Glutamatergic neuron (in vitro differentiated cells): ENCODE measurements at places on chromosomes 2 and 18. TPM values are rescaled to one million over a fixed set of nuclear protein-coding genes. Genes with fewer than 3 reads are reported as not detected.
A peak's percentile ranks its signal among the peaks of the same experiment; 100 is the strongest.

ZNF521 gene
- total RNA-seq = 58.7 TPM

EHD3 gene
- 11.5 TPM for total RNA-seq

ANKRD53 gene
- 11.7 TPM for total RNA-seq

TDRD15 gene
- total RNA-seq = not detected

CYBRD1 gene
- total RNA-seq = 0.54 TPM

DNA sequence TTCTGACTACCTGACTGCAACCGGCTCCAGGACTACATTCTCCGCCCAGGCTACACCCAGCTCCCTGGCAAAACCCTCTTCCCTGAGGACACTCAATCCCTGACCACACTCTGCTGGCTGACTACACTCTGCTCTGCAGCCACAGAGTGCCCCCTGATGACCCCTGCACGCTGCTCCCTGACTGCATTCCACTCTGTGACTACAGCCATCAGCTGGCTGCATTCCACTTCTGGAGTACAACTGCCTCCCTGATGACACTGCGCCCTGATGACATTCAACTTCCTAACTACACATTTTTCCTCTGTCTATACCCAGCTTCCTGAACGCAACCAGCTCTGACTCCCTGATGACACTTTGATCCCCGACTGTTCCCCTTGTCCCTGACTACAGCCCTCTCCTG is 71.3 kb upstream of the NRXN1 start:
- H3K4me1 ChIP-seq = peaks cover 10% of the 10 kb centered on the region
- no peaks in the 10 kb centered on the region for H3K36me3 ChIP-seq

- peaks cover under 1% of the 10 kb centered on the region for H3K4me1 ChIP-seq
- H3K27ac ChIP-seq = no peak overlapping the region
- H3K36me3 ChIP-seq = peaks cover under 1% of the 10 kb centered on the region
- no peaks in the 10 kb centered on the region for H3K27me3 ChIP-seq
Measured at GRCh38 chr2:134440336-134440909, 186.6 kb downstream of the MGAT5 start.

GRCh38 chr2:204871231-204871953 is 326.1 kb downstream of the PARD3B start:
- no peaks in the 10 kb centered on the region for H3K27me3 ChIP-seq
- no peaks in the 10 kb centered on the region for H3K4me1 ChIP-seq
- H3K27ac ChIP-seq = no peak overlapping the region
- H3K4me3 ChIP-seq = no peak overlapping the region

DNA sequence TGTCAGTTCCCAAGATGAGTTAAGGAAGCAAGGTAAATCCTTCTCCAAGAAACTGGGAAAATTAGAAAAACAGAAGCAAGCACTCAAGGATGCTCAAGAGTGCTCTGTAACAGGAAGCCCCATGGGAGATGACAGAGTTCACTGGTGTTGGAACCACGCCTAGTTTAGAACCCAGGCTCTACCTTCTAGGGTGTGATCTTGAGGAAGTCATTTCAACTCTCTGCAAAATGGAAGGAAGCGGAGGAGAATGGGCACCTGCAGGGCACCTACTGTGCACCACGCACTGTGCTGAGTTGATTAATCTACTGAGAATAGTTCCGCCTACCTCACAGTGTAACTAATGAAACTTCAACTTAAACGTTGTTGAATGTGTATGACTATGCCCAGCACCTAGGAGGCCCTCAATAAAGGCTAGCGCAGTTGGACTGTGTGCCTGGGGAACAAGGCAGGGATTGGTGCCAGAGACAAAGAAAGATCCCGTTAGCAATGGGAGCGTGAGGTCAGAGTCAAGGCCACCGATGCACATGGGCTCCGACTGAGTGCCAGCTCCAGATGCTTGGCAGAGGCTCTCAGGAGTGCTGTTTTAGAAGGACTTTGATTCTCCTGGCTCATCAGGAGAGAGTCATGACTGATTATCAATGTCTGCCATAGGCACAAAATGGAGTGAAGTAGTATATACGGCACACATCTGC is 93.7 kb downstream of the MAPK4 start:
- H3K4me3 ChIP-seq = no peak overlapping the region
- no peaks in the 10 kb centered on the region for H3K36me3 ChIP-seq
- no peak for DNase-seq
- peaks cover 6% of the 10 kb centered on the region for H3K27me3 ChIP-seq
- no peak overlapping the region for H3K27ac ChIP-seq

GRCh38 chr2:69278366-69278765 is 108.7 kb downstream of the GFPT1 start:
- H3K27me3 ChIP-seq = peaks cover 2% of the 10 kb centered on the region
- no peaks in the 10 kb centered on the region for H3K4me1 ChIP-seq
- no peaks in the 10 kb centered on the region for H3K36me3 ChIP-seq
- H3K4me3 ChIP-seq = no peak overlapping the region
- H3K27ac ChIP-seq = no peak overlapping the region

- peaks cover 6% of the 10 kb centered on the region for H3K27me3 ChIP-seq
- H3K4me1 ChIP-seq = peaks cover 7% of the 10 kb centered on the region
- no peak overlapping the region for H3K4me3 ChIP-seq
- no peak for DNase-seq
- H3K27ac ChIP-seq = no peak overlapping the region
Measured at GRCh38 chr2:37342591-37343220, 1.7 kb upstream of the QPCT start.

- DNase-seq = no peak
- peak overlapping the region; percentile 89 for H3K27ac ChIP-seq
- no peak overlapping the region for H3K4me3 ChIP-seq
- peaks cover 7% of the 10 kb centered on the region for H3K27me3 ChIP-seq
Measured at GRCh38 chr2:157245846-157246764, 11.4 kb upstream of the GALNT5 start.

DNA sequence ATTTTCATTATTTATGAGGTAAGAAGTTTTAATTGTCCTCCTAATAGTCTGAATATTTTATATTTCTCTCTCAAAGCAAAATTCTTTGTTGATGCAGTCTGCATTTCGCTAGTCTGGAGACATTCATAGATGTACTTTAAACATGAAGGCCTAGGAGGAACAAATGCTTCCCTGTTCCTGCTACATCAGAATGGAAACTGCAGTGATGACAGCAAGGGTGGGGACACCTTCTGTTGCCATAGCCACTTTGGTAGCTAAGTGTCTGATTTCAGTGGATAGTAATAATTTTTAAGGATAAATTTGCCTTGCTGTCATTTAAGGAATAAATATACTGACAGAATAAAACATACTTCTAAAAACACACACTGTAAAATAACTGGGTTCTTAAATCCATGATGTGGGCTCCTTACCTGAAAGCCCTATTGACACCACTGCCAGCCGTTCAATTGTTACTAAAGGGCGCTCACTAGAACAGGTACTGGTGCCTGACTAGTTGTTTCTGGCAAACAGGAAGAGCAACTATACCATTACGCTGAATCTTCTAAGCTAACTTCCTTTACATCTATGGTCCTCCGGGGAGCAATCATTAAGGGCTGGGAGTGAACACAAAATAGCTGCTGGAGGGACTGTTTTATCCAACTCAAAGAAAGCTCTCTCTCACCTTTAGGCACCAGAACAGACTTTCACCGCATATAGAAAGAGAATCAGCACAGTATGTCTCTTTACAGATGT is 88.2 kb downstream of the TMEM131 start:
- no peaks in the 10 kb centered on the region for H3K36me3 ChIP-seq
- H3K4me3 ChIP-seq = no peak overlapping the region
- no peak overlapping the region for H3K27ac ChIP-seq
- DNase-seq = no peak
- H3K27me3 ChIP-seq = peaks cover 1% of the 10 kb centered on the region

DNA sequence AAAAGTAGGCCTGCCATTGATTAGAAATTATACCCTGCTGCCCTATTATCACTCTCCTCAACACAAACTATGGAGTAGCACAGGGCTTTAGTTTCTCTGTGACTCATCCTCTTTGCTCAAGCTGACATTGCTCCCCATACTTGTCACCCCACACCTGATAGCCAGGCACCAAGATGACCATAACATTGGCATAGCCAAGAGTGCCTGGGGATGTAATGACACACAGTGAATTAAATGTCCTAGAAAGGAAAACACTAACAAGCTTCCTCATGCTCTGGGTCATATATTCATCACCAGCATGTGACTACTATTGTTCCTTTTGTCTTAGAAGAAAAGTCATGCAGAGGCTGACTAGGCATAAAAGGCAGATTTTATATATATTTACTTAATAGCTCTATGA is 137.8 kb upstream of the RND3 start:
- no peak for DNase-seq
- H3K4me1 ChIP-seq = peaks cover 5% of the 10 kb centered on the region
- no peaks in the 10 kb centered on the region for H3K36me3 ChIP-seq
- peaks cover 2% of the 10 kb centered on the region for H3K27me3 ChIP-seq

GRCh38 chr2:149018981-149019380 is 19.5 kb upstream of the LYPD6B start:
- H3K4me3 ChIP-seq = no peak overlapping the region
- no peak for DNase-seq
- H3K4me1 ChIP-seq = peaks cover 11% of the 10 kb centered on the region
- peaks cover 20% of the 10 kb centered on the region for H3K36me3 ChIP-seq
- H3K27ac ChIP-seq = no peak overlapping the region

DNA sequence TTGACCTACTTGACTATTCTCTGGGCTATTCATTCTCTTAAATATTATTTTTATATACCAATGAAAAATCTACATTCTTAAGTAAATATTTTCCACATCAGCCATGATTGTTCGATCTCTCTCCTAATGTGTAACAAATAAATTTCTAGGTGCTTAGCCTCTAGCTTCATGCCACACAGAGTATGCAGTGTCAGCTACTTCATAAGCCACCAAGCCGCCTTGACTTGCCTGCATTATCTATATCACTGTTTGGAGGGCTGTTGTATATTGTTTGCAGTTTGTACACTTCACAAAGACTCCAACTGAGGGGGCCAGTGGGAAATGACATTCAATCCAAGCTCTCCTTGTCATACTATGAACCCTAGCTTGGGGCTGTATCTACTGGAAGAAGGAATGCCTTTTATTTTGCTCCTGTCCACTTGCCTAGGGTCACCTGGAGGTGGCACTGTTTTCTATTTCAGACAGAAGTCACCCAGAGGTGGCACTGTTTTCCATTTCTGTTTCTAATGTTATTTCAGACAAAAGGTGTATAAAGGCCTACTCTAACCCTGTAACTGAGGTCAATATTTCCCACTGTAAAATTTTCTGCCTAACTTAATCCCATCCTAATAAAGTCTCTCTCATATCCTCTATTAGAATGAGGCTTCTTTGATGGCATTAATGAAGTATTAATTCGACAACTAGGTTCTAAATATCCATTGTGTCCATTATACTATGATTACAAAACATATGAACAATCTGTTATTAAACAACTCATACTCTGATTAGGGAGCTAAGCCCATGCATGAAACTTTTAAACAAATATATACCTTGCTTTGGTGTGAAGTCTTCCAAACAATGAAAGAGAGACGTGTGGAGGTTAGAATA is 36.4 kb downstream of the COL5A2 start:
- no peak overlapping the region for H3K27ac ChIP-seq
- H3K27me3 ChIP-seq = no peaks in the 10 kb centered on the region
- no peak overlapping the region for H3K4me3 ChIP-seq
- H3K36me3 ChIP-seq = no peaks in the 10 kb centered on the region

- H3K4me1 ChIP-seq = no peaks in the 10 kb centered on the region
- H3K27me3 ChIP-seq = no peaks in the 10 kb centered on the region
- no peak for DNase-seq
- no peaks in the 10 kb centered on the region for H3K36me3 ChIP-seq
Measured at GRCh38 chr2:213021971-213022899, 129.2 kb downstream of the IKZF2 start.

GRCh38 chr18:49582579-49582978 is 20.7 kb downstream of the LIPG start:
- no peak for DNase-seq
- peaks cover 5% of the 10 kb centered on the region for H3K36me3 ChIP-seq
- no peak overlapping the region for H3K4me3 ChIP-seq
- peaks cover 10% of the 10 kb centered on the region for H3K4me1 ChIP-seq

DNA sequence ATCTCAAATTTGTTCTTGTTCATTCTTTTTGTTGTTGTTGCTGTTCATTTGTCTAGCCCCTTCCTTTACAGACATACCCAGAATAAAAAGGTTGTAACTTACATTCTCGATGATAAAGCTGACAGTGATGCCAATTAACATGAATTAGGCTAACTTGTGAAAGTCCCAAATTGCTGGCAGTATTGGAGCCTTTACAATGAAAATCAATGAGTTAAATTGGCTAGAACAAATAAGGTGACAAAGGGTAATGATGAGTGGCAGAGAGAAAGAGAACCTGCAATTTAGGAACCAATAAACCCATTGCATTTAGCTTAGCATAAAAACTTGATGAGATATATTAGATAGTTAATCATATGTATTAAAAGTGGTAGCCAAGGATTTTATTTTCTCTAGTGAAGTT is 521.0 kb downstream of the ADCYAP1 start:
- no peak overlapping the region for H3K27ac ChIP-seq
- no peaks in the 10 kb centered on the region for H3K36me3 ChIP-seq
- H3K4me1 ChIP-seq = peaks cover 5% of the 10 kb centered on the region
- no peak overlapping the region for H3K4me3 ChIP-seq
- peaks cover under 1% of the 10 kb centered on the region for H3K27me3 ChIP-seq
